ENCODE measurements at places on chromosomes 5 and 9.

DNA sequence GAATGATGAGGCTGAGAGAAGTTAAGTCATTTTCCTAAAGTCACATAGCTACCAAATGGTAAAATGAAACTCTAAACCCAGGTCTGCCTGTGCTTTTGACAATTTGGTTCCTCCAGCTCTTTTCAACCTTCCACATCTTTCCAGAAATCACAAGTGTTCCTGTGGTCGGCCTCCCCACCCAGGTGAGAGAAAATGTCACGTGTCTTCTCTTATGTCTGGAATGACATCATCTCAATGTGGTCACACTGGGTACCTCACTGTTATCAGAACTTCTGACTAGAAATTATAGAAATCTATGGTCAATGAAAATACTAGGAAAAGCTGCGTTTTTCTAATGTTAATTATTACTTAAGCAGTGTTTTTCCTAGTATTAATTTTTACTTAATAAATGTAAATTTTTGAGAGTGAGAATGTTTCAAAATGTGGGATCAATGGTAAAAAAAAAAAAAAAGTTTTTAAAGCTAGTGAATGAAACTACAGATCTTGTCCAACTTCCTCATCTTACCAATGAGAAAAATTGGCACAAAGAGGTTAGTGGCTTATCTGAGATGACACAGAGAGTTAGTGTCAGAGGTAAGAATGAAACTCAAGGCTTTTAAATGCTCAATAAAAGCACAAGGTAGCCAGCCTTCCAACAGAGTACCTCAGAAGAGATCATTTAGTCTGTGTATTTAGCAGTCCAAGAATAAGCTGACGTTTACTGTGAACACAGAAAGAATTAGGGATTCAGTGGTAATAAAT is 228.7 kb upstream of the NR4A3 start:
- DNase-seq = no peak

DNA sequence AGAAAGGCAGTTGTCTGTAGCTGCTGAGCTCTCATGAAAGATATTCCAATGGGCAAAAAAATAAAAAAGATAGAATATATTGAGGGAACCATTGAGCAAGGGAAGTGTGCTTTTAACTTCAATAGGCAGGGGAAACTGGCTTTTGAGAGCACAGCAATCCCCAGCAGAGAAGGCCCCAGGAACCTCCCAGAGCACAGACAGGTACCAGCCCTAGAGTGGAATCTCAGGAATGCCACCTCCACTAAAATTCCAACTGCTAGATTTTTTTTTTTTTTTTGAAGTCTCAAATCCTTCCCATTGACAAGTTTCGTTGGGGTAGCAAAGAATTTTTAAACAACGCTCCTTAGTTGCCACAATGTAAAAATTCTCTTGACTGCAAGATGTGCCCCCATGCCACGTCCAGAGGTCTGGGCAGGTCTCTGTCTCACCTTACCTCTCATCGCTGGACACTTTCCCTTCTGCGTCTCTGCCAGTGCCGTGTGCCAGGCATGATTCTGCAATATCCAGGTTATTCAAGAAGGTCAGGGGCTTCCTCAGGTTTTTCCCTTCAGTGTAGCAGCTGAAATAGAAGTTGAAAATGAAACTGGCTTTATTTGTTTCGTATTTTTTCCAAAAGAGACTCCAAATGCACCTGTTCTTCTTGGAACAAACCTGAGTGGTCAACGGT is 64.2 kb upstream of the IRX1 start:
- DNase-seq = no peak

DNA sequence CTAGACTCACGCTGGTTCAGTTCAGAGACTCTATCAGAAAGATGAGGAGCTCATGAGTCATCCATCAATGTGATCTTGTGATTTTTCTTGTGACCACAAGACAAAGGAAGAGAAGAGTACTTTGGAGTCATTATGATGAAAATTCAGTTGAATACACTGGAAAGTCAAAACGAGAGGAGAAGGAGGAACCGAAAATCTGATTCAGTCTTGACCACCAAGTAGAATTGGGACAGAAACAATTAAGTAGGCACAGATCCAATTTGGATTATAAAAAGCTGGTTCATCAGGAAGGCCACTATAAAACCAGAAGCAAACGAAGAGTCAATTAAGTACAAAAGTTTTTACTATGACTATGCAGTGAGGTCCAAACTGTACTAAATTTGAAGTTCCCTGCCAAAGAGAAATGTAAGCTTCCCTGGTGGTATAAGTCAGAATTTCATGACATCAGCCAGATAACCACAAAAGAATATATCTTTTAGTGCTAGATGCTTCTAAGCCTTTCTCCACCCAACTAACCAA is 90.9 kb downstream of the THBS4 start:
- no peak for DNase-seq

- no peak for DNase-seq
These were observed 145.8 kb downstream of the TMC1 start for GRCh38 chr9:72667181-72667580.

- no peak for DNase-seq
These were observed 128.4 kb downstream of the MAST4 start for GRCh38 chr5:66724349-66725139.

DNA sequence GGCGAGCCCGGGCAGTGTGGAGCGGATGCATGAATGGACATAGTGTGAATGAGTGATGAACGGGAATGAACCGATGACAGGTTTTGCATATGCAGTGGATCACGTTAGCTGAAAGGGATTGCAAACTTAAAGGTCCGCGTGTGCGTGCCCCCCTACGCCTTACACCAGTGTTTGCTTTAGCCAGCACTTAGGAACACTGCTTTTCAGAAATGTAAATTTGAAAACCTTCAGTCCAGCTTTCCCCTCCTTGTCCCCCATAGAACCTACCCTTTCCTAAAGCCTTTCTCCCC is 692 bp downstream of the PSAT1 start:
- DNase-seq = no peak

GRCh38 chr9:127004946-127005769 is 90.6 kb downstream of the RALGPS1 start:
- no peak for DNase-seq

GRCh38 chr5:137792303-137792702 is 38.1 kb upstream of the HNRNPA0 start:
- DNase-seq = no peak

DNA sequence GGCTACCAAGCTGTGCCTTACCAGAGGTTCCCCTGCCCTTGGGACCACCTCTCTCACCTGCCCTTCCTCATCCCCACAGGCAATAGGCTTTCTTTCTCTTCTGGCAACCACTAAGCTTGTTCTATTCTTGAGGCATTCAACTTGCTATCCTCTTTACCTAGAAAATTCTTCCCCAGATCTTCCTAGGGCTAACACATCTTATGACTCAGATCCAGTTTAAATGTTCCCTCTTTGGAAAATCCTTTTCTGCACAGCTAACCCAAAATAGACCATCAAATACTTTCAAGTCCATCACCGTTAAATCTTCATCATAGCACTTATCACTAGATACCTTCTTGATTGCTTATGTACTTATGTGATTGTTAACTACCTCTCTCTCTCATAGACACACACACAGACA is 93.7 kb downstream of the ENC1 start:
- DNase-seq = no peak

- no peak for DNase-seq
These were observed 97.9 kb downstream of the CACNA1B start for GRCh38 chr9:137975527-137975913.

DNA sequence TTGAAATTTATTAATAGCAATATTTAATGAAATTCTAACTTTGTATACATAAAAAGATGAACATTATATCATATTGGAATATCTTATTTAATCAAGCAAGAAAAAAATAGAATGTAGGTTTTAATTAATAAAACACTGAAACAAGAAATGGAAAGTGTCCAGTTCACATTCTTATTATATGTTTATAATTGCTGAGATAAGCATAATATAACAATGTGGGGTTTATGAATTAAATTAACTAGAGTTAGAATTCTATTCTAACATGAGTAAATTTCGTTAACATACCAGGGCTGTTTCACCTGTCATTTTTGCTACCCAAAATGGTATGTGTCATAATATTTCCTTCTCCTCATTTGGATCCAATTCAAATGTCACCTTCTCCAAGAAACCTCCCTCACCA is 12.3 kb downstream of the CDH9 start:
- no peak for DNase-seq

DNA sequence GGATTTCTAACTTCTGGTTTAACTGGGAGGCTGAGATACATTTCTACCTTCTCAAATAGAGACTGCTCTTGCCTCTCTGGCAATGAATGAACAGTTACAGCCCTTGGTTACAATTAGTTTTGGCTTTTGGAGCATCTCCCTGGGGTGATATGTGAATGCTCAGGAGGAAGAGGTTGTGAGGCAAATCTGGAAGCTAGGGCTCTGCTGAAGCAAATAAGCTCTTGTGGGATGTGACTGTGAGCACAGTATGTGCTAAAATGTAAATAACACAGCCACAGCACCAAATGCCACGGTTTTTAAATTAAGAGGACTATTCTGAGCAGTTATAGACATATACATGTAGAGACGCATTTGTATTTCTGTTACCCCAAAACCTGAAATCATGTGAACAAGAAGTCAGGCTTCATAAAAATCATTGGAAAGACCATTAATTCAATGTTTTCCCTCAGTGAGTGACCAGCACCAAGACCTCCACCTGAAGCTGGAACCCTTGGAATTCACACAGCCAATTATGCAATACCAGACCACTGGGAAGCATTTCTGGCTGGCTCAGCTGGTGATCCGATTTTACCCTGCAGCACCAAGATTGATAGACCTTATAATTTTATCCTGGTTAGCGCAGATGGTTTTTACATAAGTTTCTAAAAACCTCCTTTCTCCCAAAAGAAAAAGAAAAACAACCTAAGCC is 3.0 kb upstream of the SLC44A1 start:
- no peak for DNase-seq

DNA sequence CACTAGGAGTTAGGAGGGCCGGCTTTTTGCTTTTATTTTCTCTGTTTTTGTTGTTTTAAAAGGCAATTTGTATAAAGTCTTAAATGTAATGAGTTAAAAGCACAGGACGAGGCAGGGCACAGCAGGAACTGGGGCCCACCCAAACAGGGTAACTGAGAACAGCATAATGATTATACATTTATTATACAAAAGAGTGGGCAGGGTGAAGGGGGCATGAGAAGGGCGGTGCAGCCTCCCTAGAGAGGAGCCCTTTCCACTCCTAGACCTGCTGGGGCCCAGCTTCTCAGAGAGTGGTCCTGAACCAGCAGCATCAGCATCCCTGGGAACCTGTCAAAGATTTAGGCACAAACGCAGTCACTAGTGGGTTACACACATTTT is 438.0 kb downstream of the AGTPBP1 start:
- no peak for DNase-seq

GRCh38 chr5:91119981-91120850 is 262.9 kb downstream of the ARRDC3 start:
- DNase-seq = no peak

DNA sequence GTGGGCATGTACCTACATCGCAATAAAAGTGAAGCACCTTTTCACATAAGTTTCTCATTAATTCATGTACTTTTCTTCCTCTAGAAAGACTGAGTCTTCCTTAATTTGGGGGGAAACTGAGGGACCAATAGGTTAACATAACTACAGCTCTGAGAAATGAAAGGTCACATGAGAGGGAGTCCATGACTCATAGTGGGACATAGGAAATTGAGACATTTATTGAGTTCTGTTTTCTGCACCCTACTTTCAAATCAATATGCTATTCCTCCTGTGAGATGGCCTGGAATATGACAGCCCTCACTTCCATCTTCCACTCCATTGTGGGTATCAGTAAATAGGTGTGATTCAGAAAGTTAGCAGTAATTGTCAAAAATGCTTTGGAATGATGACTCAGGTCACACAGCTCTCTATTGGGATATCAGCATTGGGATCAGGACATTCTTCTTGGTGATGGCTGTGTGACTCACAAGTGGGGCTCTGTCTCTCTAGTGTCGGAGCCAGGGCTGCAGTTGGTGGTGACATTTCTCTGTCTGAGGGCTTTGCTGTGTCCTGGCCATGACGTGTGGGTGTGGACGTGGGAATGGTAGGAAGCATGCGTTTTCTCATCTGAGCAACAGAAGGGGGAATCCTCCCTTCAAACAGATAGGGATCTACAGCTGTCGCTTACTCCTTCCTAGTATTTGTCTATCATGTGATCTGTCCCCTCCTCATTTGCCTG is 125.0 kb downstream of the TRIO start:
- no peak for DNase-seq

DNA sequence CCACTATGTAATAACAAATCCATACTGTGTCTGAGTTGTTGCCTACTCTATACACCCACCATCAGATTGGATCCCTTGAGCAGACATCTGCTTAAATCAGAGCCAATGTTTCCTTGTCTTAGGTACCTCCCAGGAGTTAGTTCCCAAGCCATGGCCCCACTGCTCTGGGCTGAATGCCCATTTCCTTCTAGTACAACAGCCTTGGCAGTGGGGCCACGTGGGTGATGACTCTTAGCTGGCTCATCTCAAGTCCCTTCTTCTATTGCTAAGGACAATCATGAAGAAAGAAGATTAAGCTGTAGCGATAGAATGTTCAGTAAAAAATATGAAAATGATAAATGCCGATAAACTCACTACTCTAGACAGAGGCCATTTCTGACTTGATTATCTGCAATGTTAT is 16.6 kb downstream of the PTGR1 start:
- no peak for DNase-seq

- peak; percentile 82 for DNase-seq
These were observed 8.6 kb upstream of the PITX1 start for GRCh38 chr5:135042595-135042994.

- DNase-seq = no peak
These were observed 38.7 kb downstream of the CXXC5 start for GRCh38 chr5:139686706-139687441.

DNA sequence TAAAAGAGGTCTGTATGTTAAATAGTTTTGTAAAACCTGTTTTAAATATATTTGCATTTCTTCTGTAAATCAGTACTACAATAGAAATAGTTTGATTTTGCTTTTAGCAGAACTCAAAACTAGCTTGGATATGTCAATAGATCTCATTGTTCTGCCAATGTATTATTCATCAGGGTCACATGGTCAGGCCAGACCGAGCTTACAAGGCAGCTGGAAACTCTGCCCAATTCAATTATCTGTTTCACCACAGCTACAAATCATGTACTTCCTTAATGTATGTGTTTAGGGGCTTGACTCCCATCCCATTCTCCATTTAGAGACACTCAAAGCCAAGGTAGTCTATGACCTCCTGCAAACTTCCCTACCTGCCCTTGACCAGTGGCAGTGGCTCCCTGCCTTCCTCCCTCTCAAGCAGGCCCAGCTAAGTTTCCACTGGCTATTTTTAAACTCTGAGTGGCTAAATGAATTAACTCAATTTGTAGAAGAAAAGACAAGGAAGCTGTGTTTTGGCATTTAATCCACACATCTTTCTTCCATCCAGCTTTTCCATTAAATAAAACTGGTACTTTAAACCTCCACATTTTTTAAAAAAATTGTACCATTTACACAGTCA is 46.4 kb upstream of the SELENOP start:
- peak; percentile 22 for DNase-seq

GRCh38 chr5:157371655-157372471 is 88.2 kb upstream of the NIPAL4 start:
- no peak for DNase-seq

DNA sequence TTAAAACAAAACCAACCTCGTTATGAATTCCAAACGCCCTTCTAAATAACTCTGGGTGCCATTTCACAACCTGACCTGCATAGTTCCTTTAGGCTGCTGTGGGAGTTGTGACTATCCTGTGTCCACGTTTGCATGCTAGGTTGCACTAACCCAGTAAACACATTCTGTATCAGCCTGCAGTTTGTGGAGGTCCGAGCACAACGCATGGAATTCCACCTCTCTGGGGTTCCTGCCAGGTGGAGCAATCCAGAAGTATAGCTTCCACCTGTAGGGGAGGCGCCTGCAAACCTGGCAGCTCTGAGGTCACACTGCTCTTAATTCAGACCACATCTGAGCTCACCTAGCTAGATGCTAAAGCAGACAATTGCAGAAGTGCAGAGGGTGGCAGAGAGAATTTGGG is 57.2 kb downstream of the MARCHF3 start:
- DNase-seq = no peak
